ENCODE measurements at places on chromosomes 3 and 15.

GRCh38 chr3:8903191-8903590 lies 60.1 kb downstream of the RAD18 start:
- DNase-seq, result no peak

DNA sequence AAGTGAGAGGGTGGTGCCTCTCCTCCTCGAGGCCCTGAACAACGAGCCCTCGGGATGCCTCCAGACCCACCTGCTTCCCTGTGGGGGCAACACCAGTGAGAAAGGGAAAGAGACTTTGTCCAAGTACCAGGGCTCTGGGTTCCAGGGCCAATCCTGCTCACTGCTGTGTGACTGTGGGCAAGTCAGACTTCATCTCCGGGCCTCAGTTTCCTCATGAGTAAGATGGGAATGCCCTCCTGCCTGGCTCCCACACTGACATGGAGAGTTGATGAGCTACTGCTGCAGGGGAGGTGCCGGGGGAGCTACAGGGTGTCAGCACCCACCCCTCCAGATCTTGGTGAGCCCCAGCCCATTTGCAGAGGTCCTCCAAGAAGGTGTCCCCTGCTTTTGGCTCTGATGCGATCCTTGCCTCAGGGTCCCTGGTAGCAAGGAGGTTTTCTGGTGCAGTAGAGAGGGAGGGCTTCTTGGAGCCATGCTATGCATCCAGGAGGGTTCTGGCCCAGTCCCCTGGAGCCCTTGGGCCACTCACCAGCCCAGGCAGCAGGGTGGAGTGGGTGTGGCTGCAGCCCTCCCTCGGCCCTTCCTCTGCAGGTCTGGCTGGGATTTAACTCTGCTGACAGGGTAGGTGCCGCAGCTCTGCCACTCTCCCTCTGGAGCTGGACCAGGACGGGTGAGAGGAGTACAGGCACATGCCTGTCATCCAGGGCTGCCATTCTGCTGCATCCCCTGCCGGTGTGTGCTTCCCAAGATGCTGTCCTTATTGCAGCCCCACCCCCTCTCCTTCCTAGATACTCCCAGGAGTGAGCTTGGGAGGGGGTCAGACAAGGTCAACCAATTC lies 26.9 kb downstream of the LOXL1 start:
- no peak for DNase-seq

- DNase-seq, result peak; percentile 96
These were observed at the start of gene ARIH2 for GRCh38 chr3:48918388-48919214. ARIH2 (plus strand) TSS chr3:48918842; CDS start chr3:48927559, 8,717 bp downstream.

DNA sequence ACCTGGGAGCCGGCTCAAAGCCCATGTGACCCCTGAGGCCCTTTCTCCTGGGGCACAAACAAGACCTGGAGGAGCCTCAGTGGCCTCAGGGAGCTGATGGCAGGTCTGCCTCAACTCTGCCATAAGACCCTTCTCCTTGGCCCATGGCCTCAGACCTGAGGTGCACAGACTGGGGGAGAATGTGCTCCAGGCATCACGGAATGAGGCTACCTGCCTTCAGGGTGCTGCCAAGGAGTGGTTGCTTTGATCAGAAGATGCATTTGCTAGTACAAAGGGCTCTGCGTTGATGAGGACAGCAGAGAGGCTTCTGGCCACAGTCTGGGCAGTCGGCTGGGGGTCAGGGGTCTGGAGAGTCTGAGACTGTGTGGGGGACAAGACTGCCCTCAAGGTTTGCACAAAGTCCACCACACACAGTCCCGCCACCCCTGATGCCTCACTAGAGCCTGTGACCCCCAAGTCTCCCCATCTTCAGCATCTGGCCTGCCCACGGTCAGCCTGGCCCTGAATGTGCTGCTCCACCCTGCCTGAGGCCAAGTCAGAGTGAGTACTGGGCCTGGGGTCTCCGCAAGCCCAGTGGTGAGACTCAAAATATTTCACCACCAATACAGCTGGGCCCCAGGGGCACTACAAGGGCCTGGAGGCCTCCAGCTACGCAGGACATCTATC lies 26.6 kb downstream of the ALDH1L1 start:
- DNase-seq, result no peak

GRCh38 chr3:149199474-149199873 lies 22.2 kb downstream of the CP start:
- no peak for DNase-seq

DNA sequence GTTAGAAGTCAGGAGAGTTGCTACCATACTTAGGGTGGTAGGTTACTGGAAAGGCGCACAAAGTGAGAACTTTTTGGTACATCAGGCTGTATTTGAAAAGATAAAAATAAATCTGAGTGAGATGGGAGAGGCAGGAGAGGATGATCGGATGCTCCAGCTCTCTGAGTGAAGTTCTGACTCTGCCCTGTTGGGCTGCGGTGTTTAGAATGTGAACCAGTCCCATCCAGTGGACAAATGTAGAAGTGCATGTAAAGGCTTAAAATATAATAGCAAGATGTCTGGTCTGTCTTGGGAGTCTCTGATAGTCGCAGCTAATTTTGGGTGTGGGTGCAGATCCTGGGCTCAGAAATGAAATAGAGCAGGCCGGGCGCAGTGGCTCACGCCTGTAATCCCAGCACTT lies 30.4 kb downstream of the ACKR2 start:
- peak; percentile 83 for DNase-seq

- no peak for DNase-seq
These were observed 402.6 kb downstream of the CNTN6 start for GRCh38 chr3:1495466-1495865.

GRCh38 chr3:17090280-17090983 lies 205.7 kb downstream of the PLCL2 start:
- DNase-seq, result no peak

- DNase-seq, result no peak
These were observed 103.9 kb downstream of the MME start for GRCh38 chr3:155184011-155184410.

Measured in GM23338 (cell line).